Pancreas (tissue), 10 donors: ENCODE measurements at places on chromosomes 4 and X. TPM values are rescaled to one million over a fixed set of nuclear protein-coding genes. Genes with fewer than 3 reads are reported as not detected.

The ESX1 gene
- polyA plus RNA-seq, result not detected

The P2RY10 gene
- 0.14 TPM for polyA plus RNA-seq

The ZCCHC12 gene
- 0.23 TPM for polyA plus RNA-seq

The CSAG1 gene
- polyA plus RNA-seq, result not detected

The AKAP14 gene
- not detected for polyA plus RNA-seq

The GPM6B gene
- 0.57 TPM for polyA plus RNA-seq

The ZNF711 gene
- polyA plus RNA-seq, result 4.7 TPM

The EDA gene
- polyA plus RNA-seq, result 1.7 TPM

The PSAPL1 gene
- polyA plus RNA-seq, result not detected

The CCSER1 gene
- polyA plus RNA-seq, result 0.99 TPM

The MAGEA6 gene
- polyA plus RNA-seq, result not detected
